ENCODE measurements at places on chromosomes 4 and X.

- DNase-seq = peak; percentile 38
- H3K27me3 ChIP-seq = no peaks in the 10 kb centered on the region
- no peak overlapping the region for H3K27ac ChIP-seq
- H3K36me3 ChIP-seq = no peaks in the 10 kb centered on the region
Measured at GRCh38 chrX:74383611-74384010, 37.7 kb upstream of the SLC16A2 start.

- H3K4me3 ChIP-seq = no peak overlapping the region
- no peaks in the 10 kb centered on the region for H3K4me1 ChIP-seq
- H3K27ac ChIP-seq = no peak overlapping the region
- H3K36me3 ChIP-seq = no peaks in the 10 kb centered on the region
Measured at GRCh38 chrX:153365670-153366069, 31.7 kb downstream of the ZNF275 start.

- H3K4me3 ChIP-seq = no peak overlapping the region
- no peaks in the 10 kb centered on the region for H3K36me3 ChIP-seq
- no peaks in the 10 kb centered on the region for H3K27me3 ChIP-seq
Measured at GRCh38 chr4:51831133-51831532, 11.8 kb upstream of the DCUN1D4 start.

GRCh38 chrX:29470030-29470429 lies 745.3 kb upstream of the MAGEB2 start:
- no peaks in the 10 kb centered on the region for H3K4me1 ChIP-seq
- DNase-seq = no peak
- no peak overlapping the region for H3K27ac ChIP-seq
- no peaks in the 10 kb centered on the region for H3K36me3 ChIP-seq
- H3K4me3 ChIP-seq = no peak overlapping the region
- H3K27me3 ChIP-seq = no peaks in the 10 kb centered on the region

GRCh38 chrX:39755143-39756032 lies 342.4 kb downstream of the BCOR start:
- no peaks in the 10 kb centered on the region for H3K36me3 ChIP-seq
- H3K4me3 ChIP-seq = no peak overlapping the region
- no peaks in the 10 kb centered on the region for H3K27me3 ChIP-seq
- peak overlapping the region; percentile 89 for H3K27ac ChIP-seq

DNA sequence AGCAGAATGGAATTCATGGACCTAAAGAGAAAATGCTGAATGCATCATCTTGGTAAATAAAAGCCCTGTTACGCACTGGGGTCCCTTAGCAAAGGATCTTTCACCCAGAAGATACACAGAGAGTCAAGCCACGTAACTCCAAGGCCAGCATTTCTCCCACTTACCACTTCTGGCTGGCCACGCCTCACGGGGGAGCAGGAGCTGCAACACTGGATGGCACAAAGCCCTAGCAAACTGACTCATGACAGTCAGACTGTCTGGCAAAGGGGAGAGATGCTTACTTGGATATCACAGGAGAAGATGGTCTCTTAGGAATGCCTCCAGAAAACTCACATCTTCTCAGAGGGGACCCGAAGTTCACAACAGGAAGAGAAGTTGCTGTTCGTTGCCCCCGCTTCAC lies 51.4 kb upstream of the BCLAF3 start:
- DNase-seq = no peak
- no peak overlapping the region for H3K27ac ChIP-seq
- H3K36me3 ChIP-seq = no peaks in the 10 kb centered on the region
- H3K4me1 ChIP-seq = no peaks in the 10 kb centered on the region

DNA sequence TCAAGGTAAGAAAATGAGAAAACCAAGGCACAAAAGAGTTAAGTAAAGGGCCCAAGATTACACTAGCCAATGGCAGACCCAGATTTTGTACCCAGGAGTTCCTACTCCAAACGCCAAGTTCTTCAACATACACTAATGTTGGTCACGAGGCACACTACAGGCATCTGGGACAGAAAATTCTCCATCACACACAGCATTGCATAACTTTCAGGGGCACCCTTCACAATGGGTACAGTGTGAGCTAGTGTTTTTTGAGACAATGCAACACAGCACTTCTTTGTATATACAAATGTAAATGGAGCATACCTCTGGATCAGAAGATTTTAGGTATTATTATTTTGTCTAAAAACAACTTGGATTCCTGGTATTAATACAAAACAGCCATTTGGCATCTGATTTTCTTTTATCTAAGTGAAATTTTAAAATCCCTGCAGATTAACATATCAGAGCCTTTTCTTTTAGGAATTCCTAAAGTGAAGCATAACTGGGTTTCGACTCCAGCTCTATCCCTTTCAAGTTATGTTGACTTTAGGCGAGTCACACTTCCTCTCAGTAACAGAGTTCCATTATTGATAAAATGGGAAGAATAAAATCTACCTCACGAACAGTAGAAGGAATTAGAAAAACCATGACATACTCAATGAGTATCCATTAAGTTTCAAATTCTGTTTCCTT lies 41.1 kb downstream of the ADGRA3 start:
- no peaks in the 10 kb centered on the region for H3K27me3 ChIP-seq
- no peak overlapping the region for H3K4me3 ChIP-seq
- peaks cover 5% of the 10 kb centered on the region for H3K36me3 ChIP-seq
- H3K27ac ChIP-seq = no peak overlapping the region
- no peak for DNase-seq
- H3K4me1 ChIP-seq = no peaks in the 10 kb centered on the region

- H3K27me3 ChIP-seq = no peaks in the 10 kb centered on the region
- no peaks in the 10 kb centered on the region for H3K36me3 ChIP-seq
- H3K4me3 ChIP-seq = no peak overlapping the region
- H3K27ac ChIP-seq = no peak overlapping the region
Measured at GRCh38 chrX:130975947-130976346, 72.9 kb upstream of the ENOX2 start.

DNA sequence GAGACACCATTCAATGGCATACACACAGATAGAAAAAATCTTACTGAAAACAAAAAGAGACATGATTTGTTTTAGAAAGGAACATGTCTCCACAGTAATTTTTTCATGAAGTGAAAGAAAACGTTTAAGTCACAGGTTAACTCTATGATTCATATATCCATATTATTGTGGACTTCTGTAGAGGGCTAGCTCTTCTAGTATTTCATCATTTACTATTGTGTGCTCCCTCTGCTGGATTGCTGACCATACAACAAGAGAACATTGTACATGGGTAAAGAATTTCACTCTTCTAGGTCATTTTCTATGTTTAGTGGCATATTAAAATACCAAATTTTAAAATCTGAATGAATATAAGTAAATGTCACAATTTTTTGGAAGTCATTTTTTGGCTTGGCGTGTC lies 91.8 kb upstream of the POU3F4 start:
- H3K36me3 ChIP-seq = no peaks in the 10 kb centered on the region

DNA sequence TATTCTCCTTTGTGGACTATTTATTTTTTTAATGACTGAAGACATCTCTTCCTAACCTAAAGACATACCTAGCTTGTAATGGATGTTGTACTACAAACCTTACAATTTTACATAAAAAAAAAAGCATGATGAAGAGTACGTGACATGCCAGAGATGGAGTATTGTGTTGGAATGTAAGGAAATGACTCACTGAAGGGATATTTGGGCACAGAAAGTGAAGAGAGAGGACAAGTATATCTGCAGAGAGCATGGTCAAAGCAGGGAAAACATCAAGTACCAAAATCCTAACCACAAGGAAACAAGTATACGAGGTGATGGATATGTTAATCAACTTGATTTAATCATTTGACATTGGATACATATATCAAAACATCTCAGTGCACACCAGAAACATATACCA lies 1051.4 kb upstream of the PRKX start:
- no peaks in the 10 kb centered on the region for H3K36me3 ChIP-seq
- H3K27me3 ChIP-seq = no peaks in the 10 kb centered on the region
- no peak overlapping the region for H3K4me3 ChIP-seq
- DNase-seq = no peak
- H3K27ac ChIP-seq = no peak overlapping the region

GRCh38 chr4:164572877-164573279 lies 181.1 kb upstream of the SMIM31 start:
- no peak overlapping the region for H3K4me3 ChIP-seq
- H3K36me3 ChIP-seq = no peaks in the 10 kb centered on the region
- DNase-seq = no peak
- H3K27me3 ChIP-seq = no peaks in the 10 kb centered on the region

- H3K4me3 ChIP-seq = no peak overlapping the region
- DNase-seq = peak; percentile 85
- peaks cover 19% of the 10 kb centered on the region for H3K4me1 ChIP-seq
- no peaks in the 10 kb centered on the region for H3K36me3 ChIP-seq
- no peak overlapping the region for H3K27ac ChIP-seq
- no peaks in the 10 kb centered on the region for H3K27me3 ChIP-seq
Measured at GRCh38 chr4:86924811-86925210, 10.0 kb upstream of the AFF1 start.

- no peak overlapping the region for H3K4me3 ChIP-seq
- no peaks in the 10 kb centered on the region for H3K36me3 ChIP-seq
- DNase-seq = no peak
- H3K27ac ChIP-seq = no peak overlapping the region
Measured at GRCh38 chrX:110086162-110086915, 83.4 kb downstream of the TMEM164 start.

- H3K4me3 ChIP-seq = no peak overlapping the region
- no peak overlapping the region for H3K27ac ChIP-seq
- no peaks in the 10 kb centered on the region for H3K27me3 ChIP-seq
- no peaks in the 10 kb centered on the region for H3K4me1 ChIP-seq
- DNase-seq = peak; percentile 18
Measured at GRCh38 chrX:64229154-64229553, 1.3 kb downstream of the ASB12 start.

DNA sequence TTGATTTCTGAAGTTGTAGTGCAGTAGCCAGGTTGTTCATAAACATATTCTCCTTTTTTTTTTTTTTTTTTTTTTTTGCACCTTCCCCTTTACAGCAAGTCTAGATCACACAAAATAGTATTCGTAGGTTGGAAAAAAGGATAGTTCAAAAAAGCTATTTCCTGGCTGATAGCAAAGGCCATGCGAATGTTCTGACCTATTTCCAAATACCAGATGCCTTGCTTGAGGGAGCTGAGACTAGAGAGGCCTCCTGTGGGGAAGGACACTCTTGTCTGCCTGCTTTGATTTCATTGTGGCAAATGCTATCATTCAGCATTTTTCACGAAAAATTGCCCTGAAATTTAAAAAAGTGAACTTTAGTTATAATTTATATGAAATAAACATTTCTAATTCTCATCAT lies 111.4 kb downstream of the MAD2L1 start:
- no peak overlapping the region for H3K27ac ChIP-seq
- no peaks in the 10 kb centered on the region for H3K27me3 ChIP-seq
- no peaks in the 10 kb centered on the region for H3K4me1 ChIP-seq
- DNase-seq = no peak

DNA sequence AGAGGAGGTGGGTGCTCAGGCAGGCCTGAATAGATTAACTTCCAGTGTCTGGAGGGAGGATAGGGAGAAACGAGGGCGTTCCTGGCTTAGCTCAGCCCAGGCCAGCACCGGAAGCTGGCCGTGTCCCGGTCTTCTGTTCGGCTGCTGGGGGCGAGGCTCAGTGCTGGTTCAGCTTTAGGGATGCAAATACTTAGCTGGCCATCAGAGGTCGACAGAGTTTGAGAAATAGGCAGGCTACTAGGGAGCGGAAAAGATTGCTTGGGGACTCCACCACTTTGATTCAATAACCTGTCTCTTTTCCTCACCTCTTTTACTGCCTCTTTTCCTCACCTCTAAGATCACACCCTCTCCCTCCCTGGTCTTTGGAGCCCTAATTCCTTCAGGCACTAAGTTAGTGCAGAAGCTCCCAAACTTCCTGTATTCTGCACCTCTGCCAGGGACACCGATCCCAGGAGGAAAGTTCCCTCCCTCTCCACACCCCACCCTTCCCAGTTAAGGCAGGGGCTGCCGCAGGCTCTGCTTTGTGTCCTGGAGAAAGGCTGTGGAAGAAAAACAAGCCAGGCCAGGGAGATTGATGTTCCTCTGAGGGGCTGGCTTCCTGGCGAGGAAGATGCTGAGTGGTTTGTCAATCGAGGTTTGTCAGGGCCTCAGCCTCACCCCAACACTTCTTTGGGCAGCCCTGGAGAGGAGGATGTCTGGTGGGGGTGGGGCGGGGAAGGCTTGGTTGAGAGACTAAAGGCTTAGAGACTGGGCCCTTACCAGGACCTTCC lies 6.0 kb upstream of the EFNB1 start:
- no peaks in the 10 kb centered on the region for H3K4me1 ChIP-seq
- no peak overlapping the region for H3K4me3 ChIP-seq
- no peaks in the 10 kb centered on the region for H3K36me3 ChIP-seq
- H3K27me3 ChIP-seq = no peaks in the 10 kb centered on the region

DNA sequence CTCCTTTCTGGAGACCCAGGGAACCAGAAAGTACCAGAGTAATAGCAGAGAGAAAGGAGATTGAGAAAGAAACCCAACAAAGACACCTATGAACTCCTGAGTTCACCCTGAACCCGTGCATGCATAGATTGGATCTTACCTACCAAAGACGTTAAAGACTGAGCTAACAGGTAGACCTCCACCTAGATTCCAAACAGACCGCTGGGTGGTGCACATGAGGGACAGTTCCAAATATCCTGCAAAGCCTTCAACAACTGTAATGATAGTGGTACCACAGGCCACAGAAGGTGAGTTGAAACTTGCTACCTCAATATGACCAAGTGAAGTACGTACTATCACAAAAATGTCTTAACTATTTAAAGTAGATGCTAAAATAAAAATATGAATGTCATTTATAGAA lies 34.0 kb upstream of the NR0B1 start:
- H3K27me3 ChIP-seq = no peaks in the 10 kb centered on the region
- no peak overlapping the region for H3K4me3 ChIP-seq
- no peaks in the 10 kb centered on the region for H3K36me3 ChIP-seq
- H3K27ac ChIP-seq = no peak overlapping the region
- DNase-seq = no peak

- DNase-seq = no peak
- no peaks in the 10 kb centered on the region for H3K36me3 ChIP-seq
- H3K27me3 ChIP-seq = no peaks in the 10 kb centered on the region
- H3K4me3 ChIP-seq = no peak overlapping the region
Measured at GRCh38 chrX:29281078-29281742, 694.0 kb downstream of the IL1RAPL1 start.

- H3K4me3 ChIP-seq = no peak overlapping the region
- no peak for DNase-seq
- no peaks in the 10 kb centered on the region for H3K4me1 ChIP-seq
Measured at GRCh38 chr4:166498546-166498945, 625.5 kb downstream of the TLL1 start.

- H3K27me3 ChIP-seq = no peaks in the 10 kb centered on the region
- H3K4me1 ChIP-seq = no peaks in the 10 kb centered on the region
- DNase-seq = no peak
Measured at GRCh38 chr4:27005905-27006590, 145.4 kb downstream of the STIM2 start.

DNA sequence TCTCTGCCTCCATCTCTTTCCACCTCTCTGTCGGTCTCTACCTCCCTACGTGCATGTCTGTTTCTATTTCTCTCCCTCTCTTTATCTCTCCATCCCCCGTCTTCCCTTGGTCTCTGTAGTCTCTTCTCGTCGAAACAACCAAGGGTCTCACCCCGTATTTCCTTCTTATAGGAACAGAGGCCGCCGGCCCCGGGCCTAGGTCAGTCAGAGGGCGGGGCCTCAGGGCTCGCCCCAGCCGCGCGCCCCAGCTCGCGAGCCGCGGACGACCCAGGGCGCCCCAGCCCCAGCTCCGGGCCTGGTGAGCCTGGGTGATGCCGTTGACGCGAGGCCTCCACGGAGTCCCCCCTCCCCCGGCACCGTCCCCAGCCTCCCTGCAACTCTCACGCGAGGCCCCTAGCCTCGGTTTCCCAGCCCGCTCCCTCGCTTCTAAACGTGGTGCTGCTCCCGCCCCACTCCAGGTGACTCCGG lies 6.6 kb downstream of the TIMM17B start:
- no peaks in the 10 kb centered on the region for H3K27me3 ChIP-seq
- DNase-seq = no peak
- H3K4me3 ChIP-seq = peak overlapping the region; percentile 63
- H3K36me3 ChIP-seq = peaks cover 14% of the 10 kb centered on the region
